ENCODE measurements at places on chromosomes 2 and 18. TPM values are rescaled to one million over a fixed set of nuclear protein-coding genes. Genes with fewer than 3 reads are reported as not detected.

DNA sequence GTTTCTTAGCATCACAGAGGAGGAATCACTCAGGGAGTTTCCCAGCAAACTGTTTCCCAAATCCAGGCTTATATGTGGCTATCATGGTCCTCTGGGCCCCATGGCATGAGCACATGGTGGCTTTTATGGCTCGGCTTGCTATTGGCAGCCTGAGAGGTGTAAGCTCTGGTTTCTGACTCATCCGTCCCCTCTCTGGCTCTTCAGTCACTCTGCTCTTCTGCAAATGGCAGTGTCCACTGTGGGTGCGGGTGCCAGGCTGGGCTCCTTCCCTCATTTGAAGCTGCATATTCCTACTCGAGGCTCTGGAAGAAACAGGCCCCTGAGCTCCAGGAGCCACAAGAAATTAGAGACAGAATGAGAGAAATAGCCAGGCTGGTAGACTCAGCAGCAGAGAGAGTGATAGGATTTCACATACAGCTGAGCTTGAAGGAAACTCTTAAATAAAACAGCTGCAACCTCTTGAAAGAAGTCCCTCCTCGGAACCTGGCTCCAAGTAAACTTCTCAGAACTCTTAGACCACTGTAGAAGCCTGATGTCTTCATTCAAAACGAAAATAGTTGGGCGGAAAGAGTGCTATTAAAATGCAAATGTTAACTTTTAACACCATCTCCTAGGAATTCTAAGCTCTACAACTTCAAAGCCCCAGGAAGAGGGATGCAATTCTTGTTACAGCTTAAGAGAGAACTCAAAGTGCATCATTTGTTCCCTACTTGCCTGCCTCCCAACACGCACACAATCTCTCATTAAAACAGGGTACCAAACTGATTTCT, 212.6 kb upstream of the SP5 start:
- no peaks in the 10 kb centered on the region for H3K27me3 ChIP-seq
- no peak for DNase-seq
- peaks cover 20% of the 10 kb centered on the region for H3K4me1 ChIP-seq
- no peaks in the 10 kb centered on the region for H3K36me3 ChIP-seq

DNA sequence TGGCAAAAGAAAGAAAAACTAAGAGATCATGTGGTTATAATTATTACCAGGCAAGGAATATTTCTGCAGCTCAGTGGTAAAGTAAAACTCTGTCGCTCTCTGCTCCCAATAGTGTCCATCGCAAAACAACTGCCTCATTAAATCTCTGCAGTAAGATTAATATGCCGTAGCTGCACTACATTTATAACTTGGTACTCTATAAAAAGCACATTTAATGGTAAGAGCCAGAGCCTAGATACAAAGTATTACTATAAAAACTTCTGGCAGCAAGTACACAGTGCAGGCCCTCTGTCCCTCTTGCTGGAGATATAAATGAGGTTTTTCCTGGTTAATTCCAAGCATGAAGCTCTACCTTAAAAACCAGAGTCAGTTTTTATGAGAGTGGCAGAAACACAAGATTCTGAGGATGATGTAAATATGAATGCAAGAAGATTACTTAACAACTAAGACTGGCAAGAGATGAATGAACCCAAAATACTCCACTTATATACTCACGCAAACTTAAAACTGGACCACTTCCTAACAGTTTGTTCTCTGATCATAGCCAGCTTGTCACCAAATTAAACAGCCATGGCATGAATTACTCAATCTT, 25.5 kb downstream of the ZNF521 start:
- no peak for DNase-seq
- no peak overlapping the region for H3K4me3 ChIP-seq
- H3K4me1 ChIP-seq = no peaks in the 10 kb centered on the region
- no peaks in the 10 kb centered on the region for H3K36me3 ChIP-seq

GRCh38 chr2:64617631-64618151, 36.0 kb downstream of the SERTAD2 start:
- no peak overlapping the region for H3K4me3 ChIP-seq
- DNase-seq = no peak
- H3K27me3 ChIP-seq = no peaks in the 10 kb centered on the region

GRCh38 chr18:35383136-35383535, 6.0 kb upstream of the ZNF396 start:
- no peak overlapping the region for H3K4me3 ChIP-seq
- H3K27me3 ChIP-seq = no peaks in the 10 kb centered on the region
- H3K27ac ChIP-seq = no peak overlapping the region
- H3K36me3 ChIP-seq = no peaks in the 10 kb centered on the region
- DNase-seq = no peak

DNA sequence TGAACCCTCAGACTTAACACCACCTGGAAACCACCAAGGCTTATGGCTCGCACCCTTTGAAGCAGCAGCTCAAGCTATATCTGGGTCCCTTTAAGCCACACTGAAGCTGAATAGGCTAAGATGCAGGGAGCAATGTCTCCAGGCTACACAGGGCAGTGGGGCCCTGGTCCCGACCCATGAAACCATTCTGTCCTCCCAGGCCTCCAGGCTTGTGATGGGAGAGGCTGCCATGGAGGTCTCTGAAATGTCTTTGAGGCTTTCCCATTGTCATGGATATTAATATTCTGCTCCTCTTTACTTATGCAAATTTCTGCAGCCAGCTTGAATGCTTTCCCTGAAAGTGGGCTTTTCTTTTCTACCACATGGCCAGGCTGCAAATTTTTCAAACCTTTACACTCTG, 608.7 kb downstream of the CNTNAP5 start:
- H3K4me1 ChIP-seq = no peaks in the 10 kb centered on the region
- DNase-seq = no peak

- no peak overlapping the region for H3K27ac ChIP-seq
- DNase-seq = no peak
- no peaks in the 10 kb centered on the region for H3K4me1 ChIP-seq
Measured at GRCh38 chr2:82494739-82495138, 1964.3 kb downstream of the SUCLG1 start.

DNA sequence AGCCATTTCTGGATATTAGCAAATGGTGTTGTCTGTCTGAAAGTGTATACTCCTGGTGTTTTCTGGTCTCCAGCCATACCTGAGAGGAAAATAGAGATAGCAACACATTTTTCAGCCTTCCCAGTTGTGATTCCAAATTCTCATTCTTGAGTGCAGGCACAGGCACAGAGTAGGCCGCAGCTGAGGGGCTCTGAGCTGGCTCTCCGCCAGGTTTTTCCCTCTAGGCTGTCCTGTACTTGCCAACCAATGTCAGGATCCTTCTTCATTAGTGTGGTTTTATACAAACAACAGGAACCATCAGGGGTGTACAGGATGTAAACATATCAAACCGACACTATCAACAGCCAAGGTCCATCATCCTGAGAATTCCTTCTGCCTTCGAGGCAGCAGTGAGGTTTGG, 1733.6 kb upstream of the CELF4 start:
- no peak overlapping the region for H3K27ac ChIP-seq
- H3K27me3 ChIP-seq = no peaks in the 10 kb centered on the region
- no peak overlapping the region for H3K4me3 ChIP-seq
- DNase-seq = no peak
- no peaks in the 10 kb centered on the region for H3K4me1 ChIP-seq

DNA sequence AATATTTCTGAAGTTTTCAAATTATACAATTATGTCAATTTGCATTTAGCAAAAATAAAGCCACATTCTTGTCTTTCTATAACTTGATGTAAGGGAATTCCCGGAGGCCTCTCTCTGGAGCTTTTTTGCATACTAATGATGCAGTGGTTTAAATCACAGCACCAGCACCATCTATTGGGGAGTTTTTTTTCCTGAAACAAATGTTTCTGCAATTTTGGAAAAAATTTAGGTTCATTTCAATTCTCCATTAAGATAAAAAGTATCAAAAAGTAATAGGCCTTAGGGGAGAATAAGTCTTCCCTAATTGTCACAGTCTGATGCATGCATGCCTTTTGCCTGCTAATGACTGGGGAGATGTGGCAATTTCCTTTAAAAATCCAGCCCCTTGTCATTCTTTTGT, 13.5 kb downstream of the CBLN2 start:
- no peaks in the 10 kb centered on the region for H3K4me1 ChIP-seq
- no peak for DNase-seq
- H3K36me3 ChIP-seq = no peaks in the 10 kb centered on the region
- H3K27ac ChIP-seq = no peak overlapping the region
- no peak overlapping the region for H3K4me3 ChIP-seq
- no peaks in the 10 kb centered on the region for H3K27me3 ChIP-seq

GRCh38 chr2:128447538-128447995, 128.9 kb upstream of the HS6ST1 start:
- no peaks in the 10 kb centered on the region for H3K36me3 ChIP-seq
- no peaks in the 10 kb centered on the region for H3K27me3 ChIP-seq
- H3K27ac ChIP-seq = no peak overlapping the region
- H3K4me3 ChIP-seq = no peak overlapping the region
- H3K4me1 ChIP-seq = no peaks in the 10 kb centered on the region

- no peak overlapping the region for H3K27ac ChIP-seq
- no peaks in the 10 kb centered on the region for H3K27me3 ChIP-seq
- no peaks in the 10 kb centered on the region for H3K36me3 ChIP-seq
- H3K4me1 ChIP-seq = no peaks in the 10 kb centered on the region
- no peak overlapping the region for H3K4me3 ChIP-seq
Measured at GRCh38 chr2:40043191-40043590, 264.1 kb upstream of the THUMPD2 start.

DNA sequence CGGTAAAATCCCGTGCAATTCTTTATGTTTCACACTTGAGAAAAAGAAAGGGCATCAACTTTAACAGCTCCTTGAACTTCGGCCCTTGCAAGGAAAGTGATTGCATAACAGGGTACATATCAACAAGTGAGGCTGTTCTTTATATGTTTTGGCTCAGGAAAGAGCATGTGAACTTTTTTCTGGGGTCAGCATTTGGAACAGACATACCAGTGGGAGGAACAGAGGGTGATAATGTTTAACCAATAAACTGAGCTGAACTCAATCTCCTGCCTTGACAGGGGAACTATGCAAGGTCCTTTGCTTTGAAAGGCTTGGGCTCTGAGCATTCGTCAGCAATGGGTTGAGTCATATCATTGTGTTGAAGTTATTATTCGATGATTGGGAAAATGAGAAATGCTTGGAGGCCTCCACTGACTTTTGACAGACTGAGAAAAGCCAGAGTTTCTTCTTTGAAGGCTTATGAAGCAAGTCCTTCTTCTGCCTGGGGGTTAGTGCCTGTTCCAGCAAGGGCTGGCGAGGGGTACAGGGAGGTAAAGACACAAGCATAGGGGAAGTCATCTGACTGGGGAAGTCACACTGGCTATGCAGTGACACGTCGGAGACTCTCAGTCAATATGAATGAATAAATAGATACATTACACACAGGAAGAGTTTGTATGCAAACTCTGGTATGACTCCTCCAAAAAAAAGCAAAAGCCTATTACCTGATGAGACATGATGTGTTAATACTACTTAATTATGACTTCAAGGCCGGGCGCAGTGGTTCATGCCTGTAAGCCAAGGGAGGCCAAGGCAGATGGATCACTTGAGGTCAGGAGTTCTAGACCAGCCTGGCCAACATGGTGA, 57.2 kb downstream of the CYB5A start:
- H3K27ac ChIP-seq = no peak overlapping the region
- H3K27me3 ChIP-seq = no peaks in the 10 kb centered on the region
- H3K4me1 ChIP-seq = no peaks in the 10 kb centered on the region
- no peak for DNase-seq
- no peak overlapping the region for H3K4me3 ChIP-seq

- no peak overlapping the region for H3K27ac ChIP-seq
- DNase-seq = peak; percentile 28
- no peaks in the 10 kb centered on the region for H3K27me3 ChIP-seq
- H3K36me3 ChIP-seq = no peaks in the 10 kb centered on the region
- H3K4me1 ChIP-seq = peaks cover 12% of the 10 kb centered on the region
- no peak overlapping the region for H3K4me3 ChIP-seq
Measured at GRCh38 chr18:12750076-12750714, 47.4 kb downstream of the PSMG2 start.

- no peaks in the 10 kb centered on the region for H3K27me3 ChIP-seq
- DNase-seq = no peak
- H3K4me3 ChIP-seq = no peak overlapping the region
- H3K27ac ChIP-seq = no peak overlapping the region
- no peaks in the 10 kb centered on the region for H3K36me3 ChIP-seq
Measured at GRCh38 chr2:74984947-74985637, 26.6 kb downstream of the POLE4 start.

DNA sequence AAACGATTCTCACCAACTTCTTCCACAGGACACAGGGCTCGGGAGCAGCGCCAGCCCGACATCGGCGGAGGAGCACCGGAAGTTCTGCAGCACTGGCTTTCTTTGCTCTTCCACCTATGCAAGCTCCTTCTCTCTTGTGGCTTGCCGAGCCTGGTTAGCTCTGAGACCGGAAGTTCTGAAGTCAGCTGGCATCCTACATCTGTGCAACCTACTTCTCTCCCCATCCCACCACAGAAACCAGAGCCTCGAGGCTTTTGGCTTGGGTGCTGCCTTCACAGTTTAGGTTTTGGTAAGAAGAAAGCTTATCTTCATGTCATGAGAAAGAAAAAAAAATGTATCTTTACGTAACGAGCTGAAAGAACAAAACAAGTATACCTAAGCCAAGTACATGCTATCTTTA, 111.7 kb downstream of the ANKRD44 start:
- H3K36me3 ChIP-seq = no peaks in the 10 kb centered on the region
- DNase-seq = peak; percentile 77
- H3K4me3 ChIP-seq = peak overlapping the region; percentile 35
- peak overlapping the region; percentile 52 for H3K27ac ChIP-seq

DNA sequence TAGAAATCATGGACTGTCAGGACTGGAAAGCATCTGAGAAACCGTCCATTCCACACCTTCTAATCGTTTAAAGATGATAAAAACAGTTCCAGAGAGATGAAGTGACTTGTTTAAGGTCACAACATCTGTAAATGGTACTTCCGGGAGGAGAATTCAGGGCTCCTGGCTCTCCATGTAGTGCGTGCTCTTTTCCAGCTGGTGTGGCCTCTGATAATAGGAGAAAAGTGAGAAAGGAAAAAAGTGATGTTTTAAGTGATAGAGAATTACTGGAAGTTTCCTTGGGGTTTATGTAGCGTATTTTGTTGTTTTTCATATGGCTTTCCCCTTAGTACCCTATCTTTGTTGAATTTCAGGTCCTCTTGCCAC, 663 bp downstream of the C2orf49 start:
- peak overlapping the region; percentile 100 for H3K27ac ChIP-seq
- peaks cover 27% of the 10 kb centered on the region for H3K36me3 ChIP-seq
- H3K4me3 ChIP-seq = peak overlapping the region; percentile 98
- peaks cover 21% of the 10 kb centered on the region for H3K4me1 ChIP-seq
- no peak for DNase-seq
- H3K27me3 ChIP-seq = no peaks in the 10 kb centered on the region

- H3K27me3 ChIP-seq = no peaks in the 10 kb centered on the region
- H3K4me1 ChIP-seq = no peaks in the 10 kb centered on the region
- no peak overlapping the region for H3K27ac ChIP-seq
- H3K36me3 ChIP-seq = peaks cover 27% of the 10 kb centered on the region
- DNase-seq = no peak
- no peak overlapping the region for H3K4me3 ChIP-seq
Measured at GRCh38 chr2:178579006-178579405, 98.7 kb downstream of the PLEKHA3 start.

- no peak overlapping the region for H3K4me3 ChIP-seq
- no peak for DNase-seq
- no peak overlapping the region for H3K27ac ChIP-seq
- H3K27me3 ChIP-seq = no peaks in the 10 kb centered on the region
- H3K4me1 ChIP-seq = no peaks in the 10 kb centered on the region
Measured at GRCh38 chr2:107730898-107731297, 95.8 kb upstream of the RGPD4 start.

Gene TMEM247
- not detected for total RNA-seq

Gene AGXT
- total RNA-seq = not detected

Gene CUL3
- 104 TPM for total RNA-seq

Gene NEU2
- total RNA-seq = not detected

Gene LRP1B
- total RNA-seq = not detected

Gene CRYGC
- not detected for total RNA-seq

Gene SKA1
- total RNA-seq = 26.5 TPM

Gene IL36B
- total RNA-seq = not detected

Measured in CD8-positive, alpha-beta memory T cell (primary cell).